Adipose tissue (tissue), 3 donors: ENCODE measurements at places on chromosomes 12 and 14. TPM values are rescaled to one million over a fixed set of nuclear protein-coding genes. Genes with fewer than 3 reads are reported as not detected.

The CLEC4D gene
- polyA plus RNA-seq, result 2.7 TPM

The LMNTD1 gene
- 1.1 TPM for polyA plus RNA-seq

The RBP5 gene
- 2.5 TPM for polyA plus RNA-seq

The LYZ gene
- polyA plus RNA-seq, result 257 TPM

The BIN2 gene
- polyA plus RNA-seq, result 8.4 TPM

The JDP2 gene
- 149 TPM for polyA plus RNA-seq

The DPPA3 gene
- polyA plus RNA-seq, result not detected

The DNAI7 gene
- 0.41 TPM for polyA plus RNA-seq

The TAS2R50 gene
- 0.67 TPM for polyA plus RNA-seq

The KLRK1 gene
- 0.84 TPM for polyA plus RNA-seq

The FOXN4 gene
- polyA plus RNA-seq, result 0.04 TPM

The TEAD4 gene
- 11.8 TPM for polyA plus RNA-seq

The ETV6 gene
- polyA plus RNA-seq, result 4.4 TPM

The MTERF2 gene
- polyA plus RNA-seq, result 19.8 TPM

The OSBPL8 gene
- 5.9 TPM for polyA plus RNA-seq

The TRPV4 gene
- 1.4 TPM for polyA plus RNA-seq

The MDGA2 gene
- not detected for polyA plus RNA-seq

The FAM181A gene
- not detected for polyA plus RNA-seq
